8988T (cell line): ENCODE measurements at places on chromosomes 1 and 21.

GRCh38 chr21:46437096-46437498, 21.6 kb upstream of the DIP2A start:
- DNase-seq = no peak

DNA sequence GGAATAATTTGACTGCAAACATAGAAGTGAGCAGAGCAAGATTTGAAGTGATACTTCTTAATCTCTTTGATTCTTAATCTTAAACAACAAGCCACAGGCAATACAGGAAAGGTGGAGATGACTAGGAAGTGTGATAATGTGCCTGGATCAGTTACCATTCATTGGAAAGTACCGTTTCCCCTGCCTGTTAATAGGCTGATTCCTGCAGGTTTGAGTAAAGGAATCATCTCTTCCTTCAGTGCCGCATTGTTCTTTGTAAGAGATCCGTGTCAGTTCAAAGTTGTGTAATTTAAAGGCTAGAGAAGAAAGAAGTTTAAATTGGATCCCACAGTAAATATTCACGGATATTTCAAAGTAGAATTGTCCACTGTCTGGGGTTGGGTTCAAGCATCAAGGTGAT, 43.5 kb upstream of the BCL10 start:
- DNase-seq = no peak

GRCh38 chr1:209802117-209802779, 3.7 kb downstream of the IRF6 start:
- DNase-seq = no peak

- no peak for DNase-seq
Measured at GRCh38 chr1:84755216-84755615, 65.0 kb upstream of the SSX2IP start.

GRCh38 chr1:66415866-66416265, 118.1 kb upstream of the SGIP1 start:
- no peak for DNase-seq

GRCh38 chr21:14977814-14978213, 87.0 kb downstream of the NRIP1 start:
- no peak for DNase-seq

GRCh38 chr1:169266133-169266532, 101.5 kb downstream of the NME7 start:
- DNase-seq = no peak

- DNase-seq = no peak
Measured at GRCh38 chr1:87064986-87065385, 150.6 kb downstream of the HS2ST1 start.

- DNase-seq = no peak
Measured at GRCh38 chr1:246544001-246544400, 22.1 kb downstream of the TFB2M start.

- DNase-seq = no peak
Measured at GRCh38 chr1:225470211-225471108, 42.6 kb upstream of the LBR start.

DNA sequence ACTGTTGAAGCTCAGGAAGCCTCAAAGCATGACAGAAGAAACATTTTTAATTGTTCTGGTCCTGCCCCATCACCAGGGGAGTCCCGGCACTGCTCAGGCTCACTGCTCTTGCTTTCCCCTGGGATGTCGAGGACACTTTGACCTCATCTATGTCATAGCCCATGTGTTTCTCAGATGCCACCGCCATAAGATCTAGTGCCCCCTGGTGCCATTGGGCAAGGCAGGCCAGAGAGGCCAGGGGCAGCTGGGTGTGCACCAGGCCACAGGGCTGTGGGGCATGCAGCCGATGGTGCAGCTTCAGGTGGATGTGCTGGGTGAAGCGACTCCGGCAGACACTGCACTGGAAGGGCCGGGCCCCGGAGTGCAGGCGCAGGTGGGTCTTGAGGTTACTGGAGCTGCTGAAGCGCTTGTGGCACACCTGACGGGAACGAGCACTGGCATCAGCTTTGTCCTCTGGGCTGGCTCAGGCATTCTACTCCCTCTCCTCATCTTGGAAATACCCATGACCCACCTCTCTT, 7.7 kb upstream of the CRYBG2 start:
- DNase-seq = no peak

DNA sequence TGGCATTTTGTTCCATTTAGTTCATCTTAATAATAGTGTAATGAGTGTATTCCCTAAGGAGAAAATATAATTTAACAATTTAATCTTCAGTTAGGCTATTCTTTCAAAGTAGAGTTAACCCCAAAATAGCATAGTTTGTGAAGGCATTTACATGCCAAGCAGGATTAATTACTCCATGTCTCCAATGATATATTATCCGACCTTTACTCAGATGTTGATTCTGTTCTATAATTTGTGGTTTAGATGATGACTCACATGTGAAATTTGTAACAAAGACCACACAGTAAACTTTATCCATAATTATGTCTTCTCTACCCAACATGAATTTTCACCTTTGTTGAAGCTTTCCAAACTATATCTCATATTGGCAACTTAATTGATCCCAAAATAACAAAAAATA, 2065.2 kb downstream of the MRPL39 start:
- no peak for DNase-seq

DNA sequence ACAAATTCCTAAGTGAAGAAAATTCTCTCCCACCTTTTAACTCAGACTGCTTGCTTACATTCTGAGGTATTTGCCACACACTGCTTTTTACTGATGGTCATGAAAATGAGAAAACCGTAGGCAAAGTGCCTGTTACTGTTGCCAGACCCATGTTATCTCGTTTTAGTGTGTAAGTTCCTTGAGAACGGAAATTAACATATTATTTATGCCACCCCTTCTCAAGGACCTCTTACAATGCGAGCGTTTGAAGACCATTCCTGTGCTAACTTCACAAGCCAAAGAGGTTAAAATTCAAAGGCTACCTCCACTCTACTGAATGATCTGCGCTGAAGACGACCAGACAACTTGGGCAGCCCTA, 509 bp downstream of the NVL start:
- no peak for DNase-seq

GRCh38 chr21:26042181-26042876, 128.2 kb downstream of the APP start:
- DNase-seq = no peak

GRCh38 chr1:112002514-112002913, 13.0 kb upstream of the KCND3 start:
- DNase-seq = no peak

DNA sequence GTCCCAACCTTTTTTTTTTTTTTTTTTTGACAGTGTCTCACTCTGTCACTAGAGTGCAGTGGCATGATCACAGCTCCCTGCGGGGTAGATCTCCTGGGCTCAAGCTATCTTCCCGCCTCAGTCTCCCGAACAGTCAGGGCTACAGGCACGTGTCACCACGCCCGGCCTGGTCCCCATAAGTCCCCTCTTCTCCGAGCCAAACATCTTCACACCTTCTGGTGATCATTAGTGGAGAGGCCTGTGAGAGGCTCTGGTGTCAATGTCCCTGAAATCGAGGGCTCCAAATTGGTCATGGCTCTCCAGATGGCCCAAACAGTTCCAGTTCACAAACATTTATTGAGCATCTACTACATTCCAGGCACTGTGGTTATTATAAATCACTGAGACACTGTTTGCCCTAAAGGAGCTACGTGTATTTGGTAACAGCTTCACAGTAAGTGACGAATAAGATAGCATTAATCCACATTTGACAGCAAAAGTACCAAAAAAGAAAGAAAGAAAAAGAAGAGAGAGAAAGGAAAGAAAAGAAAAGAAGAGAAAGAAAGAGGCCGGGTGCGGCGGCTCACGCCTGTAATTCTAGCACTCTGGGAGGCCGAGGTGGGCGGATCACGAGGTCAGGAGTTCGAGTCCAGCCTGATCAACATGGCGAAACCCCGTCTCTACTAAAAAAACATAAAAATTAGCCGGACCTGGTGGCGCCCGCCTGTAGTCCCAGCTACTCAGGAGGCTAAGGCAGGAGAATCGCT, 867 bp upstream of the TIMM17A start:
- DNase-seq = no peak
